ENCODE measurements at places on chromosomes 2 and 18.

DNA sequence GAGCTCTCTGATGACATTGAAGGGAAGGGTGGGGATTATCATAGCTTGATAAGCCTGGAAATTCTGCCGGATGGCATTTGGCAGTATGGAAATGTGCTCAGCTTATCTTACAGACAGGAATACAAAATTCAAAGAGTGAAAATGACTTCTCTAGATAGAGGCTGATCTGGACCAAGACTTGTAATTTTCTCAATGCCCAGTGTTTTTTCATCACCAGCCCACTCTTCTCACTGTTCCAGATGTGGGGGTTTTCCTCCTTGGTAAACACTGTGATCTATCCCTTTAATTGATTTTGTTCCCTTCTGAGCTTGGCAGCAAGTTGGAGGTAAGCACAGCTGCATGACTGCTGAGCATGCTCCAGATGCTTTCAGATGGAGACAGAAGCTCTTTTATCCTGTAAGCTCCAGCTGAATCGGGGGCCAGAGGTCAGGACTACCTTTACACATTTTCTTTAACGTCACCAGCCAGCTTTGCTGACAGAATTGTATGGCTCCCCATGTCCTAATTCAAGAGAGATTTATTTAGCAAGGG, 287.4 kb upstream of the TCF4 start:
- DNase-seq: no peak

DNA sequence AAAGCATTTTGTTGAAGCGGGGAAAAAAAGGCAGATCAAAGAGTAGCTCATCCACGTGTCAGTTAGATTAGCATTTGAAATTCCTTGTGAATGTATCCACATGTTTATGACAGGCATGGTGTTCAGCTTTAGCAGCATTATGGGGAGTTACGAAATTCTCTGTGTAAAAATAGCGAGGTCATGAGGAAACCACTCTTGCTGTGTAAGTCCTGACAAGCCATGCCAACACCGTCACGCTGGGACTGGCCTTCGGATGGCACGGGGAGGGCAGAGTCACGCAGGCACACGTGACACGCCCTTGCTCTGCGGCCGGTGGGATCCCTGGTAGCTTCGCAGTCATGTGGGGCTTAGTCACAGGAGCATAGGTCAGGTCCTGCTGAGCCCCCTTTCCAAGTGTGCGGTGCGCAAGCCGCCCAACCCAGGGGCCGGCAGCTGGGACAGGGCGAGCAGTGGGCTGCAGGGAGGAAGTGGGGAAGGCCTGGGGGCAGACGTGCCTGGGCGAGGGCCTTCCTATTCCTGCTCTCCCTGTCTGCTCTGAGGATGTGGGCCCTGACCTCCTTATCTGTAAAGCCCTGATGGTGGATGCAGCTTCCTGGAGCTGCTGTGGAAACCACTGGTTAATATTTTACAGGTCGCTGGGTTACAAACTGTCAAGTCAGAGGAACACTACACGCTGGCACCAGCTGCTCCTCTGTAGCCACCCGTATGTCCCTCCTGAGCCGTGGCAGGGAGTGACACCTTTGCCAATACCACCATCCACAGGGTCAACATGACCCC, 18.0 kb downstream of the MBP start:
- no peak for DNase-seq

GRCh38 chr2:44450806-44451205, 89.1 kb downstream of the CAMKMT start:
- no peak for DNase-seq

DNA sequence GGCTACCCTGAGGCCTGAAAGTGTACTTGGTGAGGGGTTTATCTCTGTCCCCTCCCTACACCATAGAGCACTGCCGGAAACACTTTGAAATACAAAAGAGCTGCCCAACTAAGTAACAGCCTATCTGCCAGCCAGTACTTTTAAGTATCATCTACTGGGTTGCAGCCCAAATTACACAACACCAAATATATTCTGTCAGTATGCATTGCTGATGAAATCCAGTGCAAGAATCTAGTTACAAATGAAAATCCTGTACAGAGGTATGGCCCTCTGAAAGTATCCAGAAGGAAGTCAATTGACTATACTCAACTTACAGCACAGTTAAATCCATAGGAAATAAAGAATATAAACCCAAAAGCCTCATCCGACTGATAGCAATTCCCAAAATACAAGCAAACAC, 280.8 kb downstream of the CCDC85A start:
- DNase-seq: no peak

- DNase-seq: no peak
These were observed 67.0 kb downstream of the PMS1 start for GRCh38 chr2:189851174-189851826.

GRCh38 chr2:157501026-157501425, 57.1 kb upstream of the CYTIP start:
- no peak for DNase-seq

DNA sequence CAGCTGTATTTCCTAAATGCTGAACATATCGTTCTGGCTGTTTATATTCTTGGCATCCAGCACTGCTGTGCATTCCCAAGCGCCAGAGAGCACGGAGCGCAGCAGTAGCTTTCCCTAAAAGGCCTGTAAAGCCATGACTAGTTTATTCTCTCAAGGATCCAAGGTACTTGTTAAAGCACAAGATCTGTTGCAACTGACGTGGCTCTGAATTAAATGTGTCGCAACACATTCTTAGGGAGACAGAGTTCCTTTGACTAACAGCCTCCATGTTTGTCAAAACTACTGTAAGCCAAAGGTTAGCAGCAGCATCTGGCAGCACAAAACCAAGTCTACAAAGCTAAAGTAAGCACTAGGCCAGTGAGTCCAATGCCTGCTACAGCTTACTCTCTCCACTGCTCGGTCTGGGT, 188.6 kb upstream of the FN1 start:
- no peak for DNase-seq

DNA sequence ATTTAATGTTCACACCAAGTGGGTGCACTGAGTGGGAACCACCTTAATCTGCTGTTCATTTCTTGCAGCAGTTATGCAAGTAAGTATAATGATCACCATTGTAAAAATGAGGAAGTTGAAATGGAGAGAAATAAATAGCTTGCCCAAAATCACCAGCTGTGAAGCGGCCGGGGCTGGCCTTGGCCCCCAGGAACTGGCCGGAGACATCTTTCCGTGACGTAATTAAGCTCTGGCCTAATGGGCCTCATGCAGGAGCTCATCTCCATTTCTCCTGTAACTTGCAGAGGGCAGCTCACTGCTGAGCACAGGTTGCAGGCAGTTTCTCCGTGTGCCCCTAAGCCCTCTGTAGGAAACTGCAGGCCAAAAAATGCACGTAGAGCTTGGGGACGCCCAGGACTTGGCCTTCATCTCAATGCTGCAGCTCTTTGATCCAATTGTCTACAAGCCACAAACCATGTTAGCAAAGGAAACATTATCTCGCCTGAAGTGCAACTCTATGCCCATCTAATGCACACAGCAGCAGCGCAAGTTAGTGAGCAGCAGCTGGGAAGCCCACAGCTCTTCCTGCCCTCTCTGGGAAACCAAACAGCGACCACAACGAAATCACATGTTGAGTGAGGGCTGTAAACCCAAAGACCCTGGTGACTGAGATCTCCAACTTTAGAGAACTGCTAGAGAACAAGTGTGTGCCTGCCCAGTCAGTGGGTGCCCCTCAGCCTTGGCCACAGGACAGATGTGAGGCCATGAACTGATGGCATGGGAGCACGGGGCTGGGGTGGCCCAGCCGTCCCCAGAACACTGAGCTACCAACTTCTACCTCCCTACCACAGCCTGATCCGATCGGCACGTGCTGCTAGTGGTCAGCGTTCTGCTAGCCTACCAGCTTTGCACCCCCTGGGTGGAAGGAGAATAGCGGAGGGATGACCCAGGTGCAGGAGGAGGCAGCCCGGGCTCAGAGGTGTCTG, 28.8 kb downstream of the APCDD1 start:
- no peak for DNase-seq
